ENCODE measurements at places on chromosomes 12 and 14.

GRCh38 chr14:50082308-50082742 lies 34.0 kb downstream of the VCPKMT start:
- DNase-seq = peak; percentile 65

DNA sequence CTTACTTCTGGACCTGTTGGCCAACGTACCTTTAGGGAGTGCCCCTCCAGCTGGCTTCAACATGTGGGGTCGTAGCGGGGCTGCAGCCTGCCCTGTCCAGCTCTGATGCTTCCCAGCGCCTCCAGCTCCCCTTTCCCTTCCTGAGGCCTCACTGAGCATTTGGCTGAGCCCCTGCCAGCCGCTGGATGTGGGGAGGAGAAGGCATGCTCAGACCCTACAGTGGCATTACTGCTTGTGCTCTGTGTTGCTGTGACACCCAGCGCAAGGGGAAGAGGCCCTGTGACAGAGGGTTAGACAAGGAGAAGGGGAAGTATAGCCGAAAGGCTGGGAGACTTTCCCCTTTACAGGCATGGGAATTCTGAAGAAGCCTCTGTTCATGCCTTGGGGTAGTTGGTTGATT lies 145.9 kb downstream of the PRKCH start:
- no peak for DNase-seq

DNA sequence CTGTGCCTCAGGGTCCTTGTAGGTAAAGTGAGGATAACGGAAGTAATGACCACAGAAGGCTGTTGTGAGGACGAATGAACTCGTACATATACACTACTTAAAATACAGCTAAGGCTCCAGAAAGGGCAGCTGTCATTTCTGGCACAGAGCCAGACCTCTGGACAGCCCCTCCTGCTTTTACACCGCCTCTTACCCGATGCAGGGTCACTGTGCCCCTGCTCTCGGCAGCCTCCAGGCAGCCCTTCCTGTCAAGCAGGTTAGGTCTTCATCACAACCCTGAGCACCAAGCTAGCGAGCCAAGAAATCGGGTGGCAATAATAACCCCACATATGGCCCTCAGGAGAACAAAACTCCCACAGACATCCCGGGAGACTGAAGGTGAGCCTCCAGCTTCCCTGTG lies 8.5 kb downstream of the TMEM229B start:
- DNase-seq = no peak

DNA sequence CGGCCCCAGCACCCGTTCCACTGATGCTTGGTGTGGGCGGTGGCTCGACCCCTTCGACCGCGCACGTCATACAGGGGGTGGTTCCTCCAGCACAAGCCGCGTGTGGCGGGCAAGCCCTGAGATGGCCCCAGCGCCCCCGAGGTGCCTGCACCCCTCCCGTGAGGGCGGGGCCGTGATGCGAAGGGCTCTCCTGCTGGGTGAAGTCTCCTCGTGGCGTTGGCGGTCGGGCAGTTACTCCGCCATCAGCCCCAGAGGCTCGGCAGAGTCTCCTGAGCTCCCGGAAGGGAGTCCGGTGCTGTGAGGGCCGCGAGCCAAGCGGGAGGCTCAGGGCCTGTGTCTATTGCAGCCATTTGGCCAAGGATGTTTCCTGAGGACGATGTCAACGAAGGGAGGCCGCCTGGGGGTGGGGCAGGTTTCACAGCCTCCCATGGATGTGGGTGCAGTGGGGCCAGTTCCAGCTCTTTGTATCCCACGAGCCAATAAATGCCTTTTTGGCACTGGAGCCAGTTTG lies 78.1 kb upstream of the GALNT9 start:
- DNase-seq = no peak

DNA sequence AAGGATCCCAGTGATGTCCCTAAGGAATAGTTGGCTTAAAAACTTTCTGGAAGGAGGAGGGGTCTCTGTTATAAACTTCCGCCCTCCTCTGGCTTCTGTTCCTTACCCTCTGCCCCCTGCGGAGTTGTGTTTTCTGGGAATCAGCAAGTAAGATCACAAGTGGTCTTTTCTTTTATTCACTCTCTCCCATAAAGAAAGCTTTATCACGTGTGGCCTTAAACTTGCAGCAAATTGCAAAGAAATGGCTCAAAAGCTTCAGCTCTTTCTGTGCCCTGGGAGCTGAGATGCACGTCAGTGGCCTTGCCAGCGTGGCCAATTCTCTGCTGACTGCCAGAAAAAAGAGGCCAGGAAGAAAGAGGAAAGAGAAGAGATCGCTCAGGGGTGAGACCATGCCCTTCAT lies at the start of gene SLCO1C1:
SLCO1C1 (plus strand) TSS at position 101 of the 400 bp plus-strand sequence. CDS start 4,245 bp downstream, outside the sequence.
- no peak for DNase-seq

GRCh38 chr12:109768901-109769670 lies 55.5 kb downstream of the FAM222A start:
- no peak for DNase-seq

GRCh38 chr12:29157486-29157946 lies 8.4 kb downstream of the FAR2 start:
- DNase-seq = no peak

GRCh38 chr14:98082833-98083232 lies 1189.2 kb downstream of the BCL11B start:
- DNase-seq = no peak

GRCh38 chr14:70013271-70013873 lies 134.2 kb downstream of the SMOC1 start:
- DNase-seq = no peak

- no peak for DNase-seq
Measured at GRCh38 chr14:73773441-73774240, 59.5 kb upstream of the PNMA1 start.

DNA sequence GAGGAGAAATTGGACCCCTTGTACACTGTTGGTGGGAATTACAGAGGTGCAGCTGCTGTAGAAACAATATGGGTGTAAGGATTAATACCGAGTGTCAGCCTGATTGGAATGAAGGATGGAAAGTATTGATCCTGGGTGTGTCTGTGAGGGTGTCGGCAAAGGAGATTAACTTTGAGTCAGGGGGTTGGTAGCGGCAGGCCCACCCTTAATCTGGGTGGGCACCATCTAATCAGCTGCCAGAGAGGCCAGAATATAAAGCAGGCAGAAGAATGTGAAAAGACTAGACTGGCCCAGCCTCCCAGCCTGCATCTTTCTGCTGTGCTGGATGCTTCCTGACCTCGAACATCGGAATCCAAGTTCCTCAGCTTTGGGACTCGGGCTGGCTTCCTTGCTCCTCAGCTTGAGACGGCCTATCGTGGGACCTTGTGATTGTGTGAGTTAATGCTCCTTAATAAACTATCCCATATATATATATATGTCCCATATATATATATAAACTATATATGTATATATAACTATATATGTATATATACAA lies 38.4 kb upstream of the PPP2R5C start:
- DNase-seq = no peak

GRCh38 chr14:102606296-102606695 lies 13.8 kb downstream of the RCOR1 start:
- DNase-seq = no peak

DNA sequence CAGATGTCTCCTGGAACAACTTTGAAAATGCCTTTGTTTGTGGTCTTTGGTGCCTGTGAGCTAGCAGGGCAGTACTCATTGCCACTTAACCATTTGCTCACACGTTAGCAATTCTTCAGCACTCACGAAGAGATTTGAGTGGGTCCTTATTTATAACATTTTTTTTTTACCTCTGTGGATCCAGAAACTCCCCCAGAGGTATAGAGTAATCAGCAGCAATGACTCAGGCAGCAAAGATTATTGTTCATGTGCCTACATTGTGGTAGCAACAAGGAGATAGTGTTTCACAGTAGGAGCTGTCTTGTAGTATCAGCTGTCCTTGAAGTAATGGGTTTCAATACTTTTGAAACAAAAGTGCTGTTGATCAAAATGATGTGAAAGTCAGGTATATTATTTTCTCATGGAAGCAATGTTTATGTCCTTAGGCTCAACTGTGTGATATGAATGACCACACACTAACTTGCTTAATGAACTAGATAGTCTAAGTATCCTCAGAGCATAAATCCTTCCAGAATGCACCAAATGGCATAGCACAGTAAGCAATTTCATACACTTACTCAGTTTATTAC lies 304.1 kb downstream of the EGLN3 start:
- no peak for DNase-seq

DNA sequence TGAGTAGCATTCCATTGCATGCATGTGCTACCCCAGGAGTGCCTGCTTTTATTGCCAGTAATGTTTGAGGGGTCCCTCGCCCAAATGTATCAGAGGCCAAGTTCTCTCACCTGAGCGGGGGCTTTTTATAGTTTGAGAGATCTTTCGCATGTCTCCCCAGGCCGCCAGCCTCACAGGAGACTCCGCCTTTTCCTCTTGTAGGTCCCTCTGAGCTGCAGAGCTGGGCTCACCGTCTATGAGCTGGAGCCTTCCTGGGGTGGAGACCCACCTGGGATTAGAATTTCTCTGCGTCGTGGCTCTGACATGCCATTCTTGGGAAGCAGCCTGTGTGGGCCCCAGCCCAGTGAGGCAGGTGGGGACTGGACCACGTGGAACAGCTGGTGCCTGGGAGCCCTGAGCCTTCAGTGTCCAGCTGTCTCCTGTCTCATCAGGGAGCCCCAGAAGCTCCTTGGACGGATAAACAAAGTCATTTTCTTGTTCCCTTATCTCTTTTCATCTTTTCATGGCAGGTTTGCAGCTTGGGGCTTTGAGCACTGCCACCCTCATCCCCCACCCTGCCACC lies 261.7 kb upstream of the CRY1 start:
- DNase-seq = no peak

DNA sequence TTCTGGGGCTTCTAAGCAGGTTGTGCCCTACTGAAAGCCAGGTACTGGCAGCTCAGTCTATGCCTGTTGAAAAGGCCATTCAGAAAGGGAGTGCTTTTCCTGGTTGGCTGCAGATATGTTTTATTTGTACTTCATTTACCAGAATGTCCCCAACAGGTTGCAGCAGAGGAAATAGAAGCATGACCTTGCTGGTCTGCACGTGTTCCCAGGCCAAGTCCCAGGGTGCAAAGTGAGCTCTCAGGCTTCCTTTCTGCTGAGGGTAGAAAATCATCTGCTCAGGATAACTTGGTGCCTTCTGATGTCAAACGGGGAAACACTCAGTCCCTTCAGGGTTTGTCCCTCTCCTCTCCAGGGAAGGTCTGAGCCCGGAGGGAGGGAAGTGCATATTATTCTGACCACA lies 356.4 kb downstream of the BCL11B start:
- no peak for DNase-seq

- DNase-seq = no peak
Measured at GRCh38 chr12:128043317-128043716, 223.7 kb upstream of the TMEM132C start.

- no peak for DNase-seq
Measured at GRCh38 chr12:9319044-9319841, 111.0 kb upstream of the PZP start.

DNA sequence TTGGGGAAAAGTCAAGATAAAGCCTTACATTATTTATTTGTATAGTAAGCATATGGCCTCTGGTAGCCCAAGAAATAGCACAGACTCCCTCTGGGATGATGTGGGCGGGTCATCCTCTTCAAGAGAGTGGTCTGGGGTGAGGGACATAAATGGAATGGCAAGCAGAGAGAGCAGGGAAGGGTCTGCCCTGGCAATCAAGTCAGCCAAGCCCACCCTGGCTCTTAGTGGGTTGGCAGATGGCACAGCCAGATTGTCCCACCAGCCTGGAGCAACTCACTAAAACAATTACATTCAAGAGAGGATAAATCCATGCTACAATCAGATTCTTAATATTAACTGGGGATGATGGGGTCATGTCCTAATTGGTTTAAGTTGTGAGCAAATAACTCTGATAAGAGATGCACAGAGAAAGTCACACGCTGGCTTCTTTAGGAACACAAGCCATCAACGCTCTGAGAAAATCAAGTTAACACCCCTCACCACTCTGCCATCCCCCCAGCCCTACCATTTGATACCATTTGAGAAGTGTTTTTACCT lies 2.8 kb upstream of the PELI2 start:
- DNase-seq = no peak

DNA sequence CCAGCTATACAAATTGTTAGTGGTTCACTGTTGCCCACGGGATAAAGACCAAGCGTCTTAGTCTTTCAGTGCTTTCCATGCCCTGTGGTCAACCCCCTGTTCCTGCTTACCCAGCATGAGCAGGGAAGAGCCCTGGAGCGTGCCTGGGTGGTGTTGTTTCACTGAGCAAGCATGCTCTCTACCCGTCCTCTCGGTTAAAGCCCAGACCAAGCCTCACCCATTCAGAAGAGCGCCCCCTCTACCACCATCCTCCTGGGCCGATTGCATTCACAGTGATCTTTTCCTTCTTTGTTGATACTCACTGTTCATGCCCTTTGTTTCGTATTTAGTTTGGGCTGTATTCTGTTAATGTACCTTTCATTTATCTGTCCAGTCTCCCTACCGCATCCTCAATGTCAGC lies 25.1 kb downstream of the DYRK4 start:
- no peak for DNase-seq

DNA sequence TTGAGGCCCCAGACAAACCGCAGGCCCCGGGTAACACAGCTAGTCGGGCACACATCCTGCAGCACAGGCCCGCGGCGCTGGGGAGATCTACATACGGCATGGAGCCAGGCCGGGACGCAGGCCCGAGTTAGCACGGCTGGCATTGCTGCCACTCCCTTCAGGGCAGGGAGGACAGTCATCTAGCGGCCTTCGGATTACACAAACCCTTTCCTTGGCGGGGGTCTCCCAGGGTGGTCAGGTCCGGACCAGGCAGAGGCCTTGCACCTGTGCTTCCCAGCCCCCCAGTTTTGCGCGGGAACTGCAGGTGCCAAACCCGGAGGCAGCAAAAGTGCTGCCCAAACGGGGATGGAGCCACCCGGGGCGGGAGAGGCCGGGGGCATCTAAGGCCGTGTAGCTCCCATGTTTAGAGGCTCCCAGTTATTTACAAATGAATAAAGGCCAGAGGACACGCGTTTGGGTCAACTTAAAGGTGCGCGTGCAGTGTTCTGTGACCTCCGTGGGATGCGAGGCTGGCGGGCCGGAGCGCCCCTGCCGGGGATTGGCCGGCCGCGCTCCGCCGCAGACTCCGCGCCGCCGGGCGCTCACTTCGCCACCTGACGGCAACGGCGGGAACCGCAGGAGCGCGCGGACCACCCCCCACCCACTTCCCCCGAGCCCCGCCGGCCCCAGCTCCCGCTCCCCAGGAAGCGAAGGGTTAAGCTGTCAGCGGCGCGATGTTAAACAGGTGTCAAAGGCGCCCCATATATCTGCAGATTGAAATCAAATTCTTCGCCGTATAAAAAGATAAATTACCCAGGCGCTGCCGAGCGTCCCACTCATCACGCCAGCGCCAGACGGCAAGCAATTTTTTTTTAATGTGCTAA lies 18.1 kb downstream of the VSX2 start:
- DNase-seq = peak; percentile 33
